ENCODE measurements at places on chromosomes 6 and 20.

GRCh38 chr6:158072083-158072721 is 90.5 kb downstream of the SYNJ2 start:
- peak; percentile 80 for DNase-seq

DNA sequence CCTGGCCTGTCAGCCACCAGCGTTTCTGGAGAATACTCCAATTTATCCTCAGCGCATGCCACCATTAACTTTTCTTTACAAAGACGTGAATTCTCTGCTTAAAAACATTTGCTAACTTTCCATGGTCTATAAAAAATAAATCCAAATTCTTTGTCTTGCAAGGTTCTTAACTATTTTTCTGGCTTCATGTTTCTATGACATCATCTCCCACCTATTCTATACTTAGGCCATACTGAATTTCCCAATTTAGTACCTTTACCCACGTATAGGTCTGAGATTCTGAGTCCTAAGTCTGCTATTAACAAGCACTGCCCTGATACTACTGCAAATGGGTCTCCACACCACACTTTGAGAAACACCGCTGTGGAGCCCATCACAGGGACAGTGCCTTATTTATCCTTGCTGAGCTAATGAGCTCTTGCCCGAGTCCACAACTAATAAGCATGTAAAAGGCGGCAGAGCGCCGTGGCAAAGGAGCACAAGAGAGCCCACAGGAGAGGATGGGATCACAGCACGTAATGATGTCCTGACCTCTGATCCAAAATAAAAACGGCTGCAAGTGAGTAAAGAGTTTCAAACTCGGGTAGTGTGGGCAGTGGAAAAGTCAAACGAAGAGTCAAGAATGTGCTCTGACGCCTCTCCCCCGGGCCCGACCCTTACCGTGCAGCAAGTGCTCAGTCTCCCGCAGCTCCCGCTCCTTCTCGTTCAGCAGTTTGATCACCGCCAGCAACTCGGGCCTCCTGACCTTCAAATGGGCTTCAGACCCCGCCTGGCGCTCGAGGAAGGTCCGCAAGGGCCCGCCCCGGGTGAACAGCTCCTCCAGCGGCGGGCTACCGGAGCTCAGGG is 519 bp downstream of the MTRF1L start:
- peak; percentile 38 for DNase-seq

DNA sequence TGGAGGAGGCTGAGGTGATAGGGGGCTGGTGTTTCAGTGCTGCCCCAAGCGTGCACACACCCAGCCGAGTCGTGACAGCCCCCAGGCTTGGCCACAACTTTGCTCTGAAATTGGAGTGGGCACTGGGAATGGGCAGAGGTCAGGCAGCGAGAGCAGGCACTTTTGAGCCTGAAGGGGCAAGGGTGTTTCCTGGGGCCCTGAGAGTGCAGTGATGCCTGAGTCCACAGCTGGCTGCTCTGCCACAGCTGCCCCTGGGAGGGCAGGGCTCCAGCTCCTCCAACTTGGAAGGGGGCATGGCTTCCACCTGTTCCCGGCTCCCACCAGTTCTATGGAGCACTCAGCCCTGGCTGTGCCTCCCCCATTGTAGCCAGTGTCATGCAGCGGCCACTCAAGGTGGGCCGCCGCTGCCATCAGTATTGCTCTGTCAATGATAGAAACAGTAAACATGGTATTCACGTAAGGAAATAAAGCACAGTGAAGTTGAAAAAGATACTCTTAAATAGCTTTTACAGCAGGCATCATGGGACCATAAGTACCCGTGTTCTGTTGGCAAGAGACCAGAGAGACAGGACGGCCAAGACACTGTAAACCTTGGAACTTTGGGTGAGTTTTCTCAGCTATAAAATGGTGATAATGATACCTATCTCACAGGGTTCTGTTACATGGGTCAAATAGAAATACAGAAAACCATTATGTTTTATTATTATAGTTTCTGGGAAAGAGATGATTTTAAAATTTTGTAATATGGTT is 108.9 kb downstream of the THEMIS start:
- no peak for DNase-seq

DNA sequence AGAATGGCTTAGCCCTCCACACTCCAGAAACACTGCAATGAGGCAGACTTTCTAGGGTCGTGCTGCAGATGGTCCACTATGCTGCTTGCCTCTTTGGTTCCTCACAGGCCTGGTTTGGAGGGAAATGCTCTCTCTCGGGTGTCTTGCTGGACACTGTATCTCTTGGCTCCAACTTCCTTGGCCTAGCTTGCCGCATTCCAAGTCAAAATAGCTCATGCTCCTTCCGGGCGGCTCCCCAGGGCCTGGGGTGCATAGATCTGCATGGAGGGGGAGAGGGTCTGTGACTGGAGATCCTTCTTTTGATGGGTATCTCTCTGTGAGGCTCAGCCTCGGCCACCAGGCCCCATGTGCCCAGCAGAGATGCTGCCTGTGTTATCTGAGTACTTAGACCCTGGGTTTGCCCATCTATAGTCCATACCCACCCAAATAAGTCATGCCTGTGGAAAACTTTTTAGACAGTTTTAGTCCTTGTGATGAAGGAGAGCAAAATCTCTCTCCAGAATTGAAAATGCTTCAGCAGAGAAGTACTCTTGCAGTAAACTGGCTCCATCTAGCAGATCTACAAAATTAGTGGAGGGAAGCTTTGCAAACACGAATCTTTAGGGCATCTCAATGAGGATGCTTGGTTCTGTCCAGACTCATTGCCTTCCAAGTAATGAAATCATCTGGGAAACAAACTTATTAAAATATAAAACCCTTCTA is 264.1 kb upstream of the RIN2 start:
- DNase-seq: no peak

- DNase-seq: no peak
Observed at GRCh38 chr6:139587469-139587868, 213.0 kb upstream of the CITED2 start.

GRCh38 chr20:62366370-62367135 is 559 bp downstream of the LAMA5 start:
- no peak for DNase-seq

DNA sequence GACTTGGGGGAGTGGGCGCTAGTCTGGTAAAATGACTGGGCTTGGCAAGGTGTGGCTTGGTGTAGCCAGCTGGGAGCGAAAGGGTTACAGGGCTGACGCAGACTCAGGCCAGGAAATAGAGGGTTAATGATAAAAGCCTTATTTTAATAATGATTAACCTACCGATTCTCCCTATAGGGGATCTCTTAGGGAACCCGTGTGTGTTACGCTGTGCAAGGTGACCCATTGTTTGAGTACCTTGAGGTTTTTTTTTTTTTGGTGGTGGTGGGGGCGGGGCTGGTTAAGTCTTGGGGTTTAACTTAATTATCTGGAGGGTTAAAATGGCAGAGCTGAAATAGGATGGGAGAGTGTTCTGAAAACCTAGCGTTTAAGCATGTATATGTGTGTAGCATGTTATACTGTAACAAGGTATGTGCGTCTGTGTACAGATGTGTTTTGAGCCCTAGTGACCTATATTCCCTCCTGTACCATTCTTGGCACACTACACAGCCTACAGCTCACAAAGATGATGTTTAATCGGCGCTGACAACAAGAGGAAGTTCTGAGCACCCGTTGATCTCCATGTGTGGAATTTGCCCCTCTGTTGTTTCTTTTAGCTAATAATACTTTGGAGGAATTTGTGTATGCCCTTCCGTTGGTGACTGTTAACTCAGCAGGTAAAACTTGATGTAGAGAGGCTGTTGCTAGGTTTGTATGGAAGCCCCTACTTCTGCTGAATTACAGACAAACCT is 1.3 kb downstream of the CARMIL1 start:
- DNase-seq: no peak

DNA sequence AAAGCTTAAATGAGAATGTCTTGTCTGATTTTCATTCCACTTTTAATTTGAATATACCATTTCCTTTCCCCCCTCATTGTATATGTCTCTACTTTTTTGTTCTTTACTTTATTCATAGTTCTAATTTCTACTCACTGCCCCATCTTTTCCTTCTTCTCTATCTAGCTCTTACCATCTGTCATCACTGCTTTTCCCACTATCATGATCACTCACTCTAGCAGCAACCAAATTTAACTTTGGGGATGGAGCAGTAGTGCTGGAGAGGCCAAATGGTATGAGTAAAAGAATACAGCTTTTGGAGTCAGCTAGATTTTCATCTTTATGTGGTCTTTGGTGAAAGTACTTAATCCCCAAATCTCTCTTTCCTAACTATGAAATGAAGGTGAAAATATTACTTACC is 25.5 kb downstream of the QKI start:
- DNase-seq: no peak

- no peak for DNase-seq
Observed at GRCh38 chr6:63634630-63635029, 972 bp upstream of the PHF3 start.

GRCh38 chr20:25217161-25218108 is 21.9 kb downstream of the ENTPD6 start:
- DNase-seq: no peak

GRCh38 chr6:12012038-12012557 is at the start of gene HIVEP1:
Gene HIVEP1, plus strand, starts transcription at chr6:12012312. Its CDS starts 3,317 bp downstream, at chr6:12015629.
- peak; percentile 51 for DNase-seq

GRCh38 chr6:39365281-39366074 is 43.0 kb upstream of the KCNK16 start:
- no peak for DNase-seq

DNA sequence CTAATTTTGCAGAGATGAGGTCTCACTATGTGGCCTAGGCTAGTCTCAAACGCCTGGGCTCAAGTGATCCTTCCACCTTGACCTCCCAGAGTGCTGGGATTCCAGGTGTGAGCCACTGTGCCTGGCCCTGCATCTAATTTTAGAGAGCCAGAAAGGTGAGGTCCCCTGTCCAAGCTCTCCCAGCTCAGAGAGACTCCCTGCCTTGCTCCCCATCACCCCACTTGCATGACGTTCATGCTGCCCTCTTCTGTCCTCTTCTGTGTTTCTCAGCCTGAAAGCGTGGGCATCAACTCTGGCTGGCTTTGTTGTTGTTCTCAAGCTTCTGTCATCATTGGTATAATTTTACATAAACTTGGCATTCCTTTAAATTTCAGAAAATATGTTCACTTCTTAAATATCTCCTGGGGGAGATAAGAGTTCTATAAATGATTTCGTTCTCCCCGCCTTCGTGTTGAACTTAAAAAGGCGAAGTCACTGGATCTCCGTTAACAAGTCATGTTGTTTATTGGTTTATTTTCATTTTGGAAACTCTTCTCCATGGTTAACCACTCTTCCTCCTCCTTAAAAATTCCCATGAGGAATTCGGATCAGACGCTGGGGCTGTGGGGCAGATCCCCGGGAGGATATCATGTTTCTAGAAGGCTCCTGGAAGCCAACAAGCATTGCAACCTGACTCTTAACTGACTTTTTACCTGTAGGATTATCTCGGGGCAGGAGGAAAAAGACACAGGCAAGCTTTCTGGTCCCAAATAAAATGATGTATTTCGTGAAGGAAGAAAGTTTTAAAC is 13.2 kb upstream of the PARD6B start:
- DNase-seq: no peak

GRCh38 chr20:16158976-16159286 is 414.3 kb downstream of the KIF16B start:
- no peak for DNase-seq

- DNase-seq: no peak
Observed at GRCh38 chr6:7974938-7975763, 64.6 kb upstream of the TXNDC5 start.

All from activated T-cell treated with anti-CD3 and anti-CD28 coated beads, Interleukin-2, amount 50 U/mL, for 48 hours (primary cell).